Tibial artery (tissue), 4 donors: ENCODE measurements at places on chromosomes 5 and 9.

DNA sequence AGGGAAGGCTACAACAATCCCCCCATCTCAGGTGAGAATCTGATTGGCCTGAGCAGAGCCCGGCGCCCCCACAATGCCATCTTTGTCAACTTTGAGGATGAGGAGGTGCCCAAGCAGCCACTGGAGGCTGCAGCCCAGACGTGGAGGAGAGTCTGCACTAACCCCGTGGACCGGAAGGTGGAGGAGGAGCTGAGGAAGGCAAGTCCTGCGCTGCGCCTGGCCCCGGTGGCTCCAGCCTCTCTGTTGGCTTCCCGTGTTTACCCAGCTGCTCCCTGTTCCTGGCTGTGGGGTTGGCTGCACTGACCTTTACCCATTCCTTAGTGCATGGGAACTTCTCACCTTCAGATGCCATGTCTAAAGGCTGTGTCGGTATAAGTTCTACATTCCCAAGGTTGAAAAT, 11.0 kb upstream of the CEL start:
- no peak for DNase-seq

- DNase-seq, result no peak
These were observed 889.1 kb upstream of the CTNND2 start for GRCh38 chr5:12793373-12793772.

GRCh38 chr9:88498880-88499279, 36.1 kb upstream of the NXNL2 start:
- no peak for DNase-seq

DNA sequence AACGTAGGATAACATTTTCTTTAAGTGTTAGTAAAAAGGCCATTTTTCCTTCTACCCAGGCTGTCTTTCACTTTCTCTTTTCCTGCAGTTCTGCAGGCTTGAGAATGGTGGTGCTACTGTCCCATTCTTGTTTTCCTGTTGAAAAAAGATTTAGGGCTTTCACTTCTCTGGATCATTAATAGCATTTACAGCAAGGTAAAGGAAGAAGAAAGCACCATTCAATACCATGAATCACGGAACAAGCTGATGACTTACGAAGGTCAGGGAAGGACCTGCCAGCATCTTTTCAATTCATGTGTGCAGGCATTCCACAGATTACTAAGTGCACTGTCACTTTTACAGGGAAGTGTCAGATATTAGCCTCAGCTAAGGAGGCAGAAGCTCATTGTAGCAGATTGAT, 292.8 kb downstream of the YTHDC2 start:
- no peak for DNase-seq

DNA sequence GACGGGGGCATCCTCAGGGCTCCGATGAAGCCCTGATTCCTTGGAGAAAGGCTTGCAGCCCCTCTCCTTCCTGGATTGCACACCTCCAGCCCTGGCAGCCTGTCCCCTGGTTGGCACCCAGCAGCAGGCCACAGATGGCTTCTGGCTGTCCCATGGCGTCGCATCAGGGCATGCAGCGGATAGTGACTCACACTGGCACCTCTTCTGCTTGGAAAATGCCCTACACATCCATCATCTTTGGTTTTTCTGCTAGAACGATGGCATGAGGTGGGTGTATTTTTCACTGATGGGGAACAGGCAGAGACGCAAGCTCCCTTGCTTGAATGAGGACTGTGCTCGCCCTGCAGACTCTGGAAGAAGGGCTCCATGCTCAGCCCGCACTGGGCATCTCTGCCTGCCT, 23.2 kb upstream of the IER5L start:
- DNase-seq, result no peak

- no peak for DNase-seq
These were observed 171.6 kb downstream of the TARS1 start for GRCh38 chr5:33612386-33612785.

GRCh38 chr5:33583332-33583731, 142.6 kb downstream of the TARS1 start:
- DNase-seq, result no peak

- DNase-seq, result no peak
These were observed 14.6 kb upstream of the C1QTNF3 start for GRCh38 chr5:34057569-34057968.

- DNase-seq, result no peak
These were observed 10.2 kb upstream of the GPR150 start for GRCh38 chr5:95609711-95610110.

GRCh38 chr5:4737868-4738267, 402.3 kb upstream of the ADAMTS16 start:
- no peak for DNase-seq

DNA sequence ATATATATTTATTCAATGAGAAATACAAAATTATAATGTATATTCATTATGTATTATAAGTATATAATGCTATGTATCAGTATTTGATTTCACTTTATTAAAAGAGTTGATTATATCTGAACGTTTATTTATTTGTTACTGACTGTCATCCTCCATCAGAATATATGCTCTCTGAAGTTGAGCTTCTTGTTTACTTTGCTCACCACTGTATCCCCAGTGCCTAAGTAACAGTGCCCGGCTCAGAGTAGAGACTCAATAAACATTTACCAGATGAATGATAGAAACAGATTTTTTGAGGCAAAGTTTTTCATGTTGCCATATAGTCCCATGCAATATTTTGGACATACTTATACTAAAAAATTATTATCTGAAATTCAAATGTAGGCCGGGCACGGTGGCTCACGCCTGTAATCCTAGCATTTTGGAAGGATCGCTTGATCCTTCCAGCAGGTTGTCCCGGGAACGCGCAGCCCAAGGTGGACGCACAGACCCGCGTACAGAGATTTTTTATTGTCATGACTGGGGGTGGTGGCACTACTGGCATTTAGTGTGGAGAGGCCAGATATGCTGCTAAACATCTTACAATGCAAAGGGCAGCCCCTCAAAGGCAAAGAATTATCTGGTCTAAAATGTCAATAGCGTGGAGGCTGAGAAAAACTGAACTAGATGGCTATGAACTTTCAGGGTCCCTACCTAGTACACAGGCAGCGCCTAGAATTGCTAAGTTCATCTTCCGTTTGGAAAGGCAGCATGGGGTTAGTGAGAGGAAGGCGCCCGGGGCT, 761 bp upstream of the DNAJC25 start:
- no peak for DNase-seq

DNA sequence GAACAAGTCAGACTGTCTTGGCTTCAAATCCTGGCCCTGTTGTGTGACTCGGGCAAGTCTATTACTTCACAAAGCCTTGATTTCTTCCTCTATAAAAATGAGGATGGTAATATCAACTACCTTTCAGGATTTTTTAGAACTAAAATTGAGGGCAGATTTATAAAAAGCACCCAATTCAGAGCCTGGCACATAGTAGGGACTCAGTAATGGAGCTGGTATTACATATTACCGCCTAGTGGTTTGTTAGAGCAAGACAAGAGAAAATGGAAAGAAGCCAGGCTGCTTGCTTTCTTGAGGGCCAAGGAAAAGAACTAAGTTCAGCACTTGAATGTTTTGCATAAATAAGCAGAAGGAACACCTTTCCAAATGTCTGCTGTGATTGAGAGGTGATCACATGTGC, 19.4 kb downstream of the ZNF346 start:
- DNase-seq, result no peak

GRCh38 chr5:65611524-65611923, 12.6 kb downstream of the TRIM23 start:
- no peak for DNase-seq

DNA sequence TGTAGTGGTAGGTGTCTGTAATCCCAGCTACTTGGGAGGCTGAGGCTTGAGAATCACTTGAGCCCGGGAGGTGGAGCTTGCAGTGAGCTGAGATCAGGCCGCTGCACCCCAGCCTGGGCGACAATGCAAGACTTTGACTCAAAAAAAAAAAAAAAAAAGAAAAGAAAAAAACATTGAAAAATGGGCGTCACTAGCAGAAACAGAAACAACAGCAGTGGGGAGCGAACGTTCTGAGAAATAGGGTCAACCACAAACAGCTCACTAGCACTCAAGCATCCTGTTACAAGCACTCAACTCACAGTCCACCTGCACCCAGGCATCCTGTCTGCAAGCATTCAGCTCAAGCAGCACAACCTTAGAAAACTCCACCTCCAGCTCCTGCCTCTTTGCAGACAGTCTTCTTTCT, 17.2 kb downstream of the TRIM14 start:
- peak; percentile 60 for DNase-seq

DNA sequence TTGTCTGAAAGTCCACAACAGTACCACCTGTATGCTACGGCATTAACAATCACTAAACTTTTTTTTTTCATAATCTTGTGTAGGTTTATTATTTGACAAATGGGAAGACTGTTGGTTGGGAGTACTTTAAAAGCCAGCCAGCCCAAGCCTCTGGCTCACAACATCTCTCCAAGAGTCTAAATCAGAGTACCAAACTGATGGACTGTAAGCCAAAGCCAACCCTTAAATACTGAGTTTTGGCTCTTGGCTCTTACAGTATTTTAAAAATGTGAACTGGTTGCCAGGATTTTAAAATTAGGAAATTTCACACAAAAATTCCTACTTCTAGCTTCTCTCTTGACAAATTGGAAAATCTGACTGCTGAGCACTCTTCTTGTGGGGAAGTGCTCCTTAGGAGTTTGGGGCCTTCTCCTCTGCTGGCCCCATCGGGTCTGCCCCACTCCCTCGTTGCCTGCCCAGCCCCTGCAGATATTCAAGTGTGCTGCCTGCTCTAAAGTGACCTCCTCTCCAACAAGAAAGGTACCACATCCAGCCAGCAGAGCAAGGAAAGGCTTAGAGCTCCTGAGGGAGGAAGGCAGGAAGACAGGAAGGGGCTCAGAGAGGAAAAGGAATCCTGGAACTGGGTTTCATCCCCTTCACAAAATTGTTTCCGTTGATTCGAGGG, 21.8 kb upstream of the TMOD1 start:
- no peak for DNase-seq

GRCh38 chr5:114649878-114650277, 288.0 kb downstream of the KCNN2 start:
- DNase-seq, result no peak

GRCh38 chr9:13718086-13718485, 438.6 kb upstream of the MPDZ start:
- DNase-seq, result no peak

- no peak for DNase-seq
These were observed 282.6 kb upstream of the PTGER4 start for GRCh38 chr5:40397091-40397490.

- DNase-seq, result no peak
These were observed 413.5 kb downstream of the TLE4 start for GRCh38 chr9:79985264-79985663.

DNA sequence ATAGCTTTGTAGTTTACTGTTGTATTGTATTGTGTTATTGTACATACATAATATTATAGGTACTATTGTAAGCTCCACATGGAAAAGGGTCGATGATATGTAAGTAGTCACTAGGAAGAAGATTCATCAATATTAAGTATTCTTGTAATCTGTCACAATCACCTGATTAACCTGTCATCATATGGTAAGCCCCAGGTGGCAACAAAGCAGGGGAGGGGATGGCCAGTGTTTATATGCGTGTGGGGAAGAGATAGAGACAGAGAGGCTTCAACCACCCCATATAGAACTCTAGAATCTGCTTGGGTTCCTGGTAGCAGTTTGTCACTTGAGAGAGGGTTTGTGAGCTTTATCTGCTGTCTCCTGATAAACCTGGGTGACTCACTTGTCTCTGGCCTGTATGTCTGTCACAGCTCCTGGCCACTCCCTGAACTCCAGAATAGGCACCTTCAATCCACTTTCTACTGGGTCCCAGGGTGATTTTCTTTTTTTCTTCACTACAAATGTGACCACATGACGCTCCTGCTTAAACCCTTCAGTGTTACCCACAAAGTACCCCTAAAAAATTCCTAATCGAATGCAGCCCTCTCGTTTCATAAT, 48.9 kb upstream of the CPEB4 start:
- DNase-seq, result no peak

- DNase-seq, result no peak
These were observed 248.8 kb downstream of the MCTP1 start for GRCh38 chr5:95035891-95036685.

DNA sequence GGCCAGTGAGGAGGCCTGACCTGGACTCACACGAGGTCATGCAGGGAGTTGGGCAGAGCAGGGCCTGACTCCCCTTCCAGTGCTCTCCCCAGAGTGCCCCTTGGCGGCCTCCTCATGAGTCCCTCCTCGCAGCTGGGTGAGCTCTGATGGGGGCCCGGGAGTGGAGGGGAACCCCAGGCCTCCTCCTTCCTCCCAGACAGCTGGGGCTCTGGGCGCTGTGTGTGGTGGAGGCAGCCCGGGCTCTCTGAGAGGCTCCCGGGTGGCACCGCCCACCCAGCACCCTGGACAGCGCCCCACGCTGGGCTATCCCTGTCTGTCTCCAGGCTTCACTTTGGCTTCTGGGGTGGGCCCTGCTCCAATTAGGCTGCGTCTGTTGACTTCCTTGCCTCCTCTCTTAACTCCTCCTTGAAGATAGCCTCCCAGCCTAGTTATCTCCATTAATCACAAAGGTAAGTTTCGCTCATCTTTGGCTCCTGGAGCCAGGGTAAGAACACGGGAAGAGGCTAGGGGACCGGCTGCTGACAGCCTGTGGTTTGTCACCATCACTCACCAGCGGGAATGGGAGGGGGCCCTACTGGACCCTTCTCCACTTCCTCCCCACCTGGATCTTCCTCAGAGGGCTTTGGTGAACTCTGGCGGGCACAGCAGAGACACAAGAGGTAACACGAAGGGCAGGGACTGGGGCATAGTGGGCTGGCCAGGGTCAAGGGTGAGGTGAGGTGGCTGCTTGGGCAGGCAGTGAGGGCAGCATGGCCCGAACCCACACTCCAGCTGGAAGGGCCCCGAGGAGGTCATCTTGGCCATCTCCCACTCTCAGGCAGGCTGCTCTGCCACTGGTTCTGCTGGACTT, 13.1 kb downstream of the PSD2 start:
- no peak for DNase-seq

DNA sequence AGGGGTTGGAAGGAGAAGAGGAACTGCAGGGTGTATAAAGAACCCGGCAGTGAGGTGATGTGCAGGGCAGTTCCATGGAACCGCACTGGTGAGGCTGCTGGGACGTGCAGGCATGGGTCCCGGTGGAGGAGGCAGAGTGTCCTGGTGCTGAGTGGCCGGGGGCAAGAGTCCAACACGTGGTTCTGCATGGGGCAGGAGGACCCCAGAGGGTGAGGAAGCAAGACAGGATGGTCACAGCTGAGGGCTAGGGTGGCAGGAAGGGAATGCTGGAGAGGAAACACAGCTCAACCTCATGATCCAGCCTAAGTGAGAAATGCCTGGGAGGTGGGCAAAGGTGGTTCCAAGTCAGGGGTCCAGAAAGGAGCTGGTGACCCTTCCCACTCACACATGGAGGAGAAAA, 87.2 kb downstream of the S1PR3 start:
- no peak for DNase-seq

DNA sequence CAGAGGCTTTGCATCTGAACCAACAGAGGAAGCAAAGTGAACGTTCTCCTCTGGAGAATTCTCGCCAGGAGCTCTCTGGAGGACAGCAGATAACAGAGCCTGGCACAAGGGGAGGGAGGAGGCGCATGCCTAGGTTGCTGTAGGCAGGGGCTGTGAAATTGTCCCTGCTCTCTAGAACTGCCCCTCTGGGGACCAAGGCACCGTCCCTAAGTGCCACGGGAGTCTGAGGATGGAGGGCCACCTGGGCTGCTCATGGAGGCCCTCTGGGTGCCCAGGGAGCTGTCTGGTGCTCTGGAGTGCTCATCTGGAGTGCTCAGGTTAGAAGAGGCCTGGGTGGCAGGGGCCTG, 77.6 kb downstream of the CACNA1B start:
- no peak for DNase-seq
